ENCODE measurements at places on chromosomes 1 and 21.

- no peak for DNase-seq
These were observed 5.0 kb downstream of the TRIT1 start for GRCh38 chr1:39877980-39878956.

DNA sequence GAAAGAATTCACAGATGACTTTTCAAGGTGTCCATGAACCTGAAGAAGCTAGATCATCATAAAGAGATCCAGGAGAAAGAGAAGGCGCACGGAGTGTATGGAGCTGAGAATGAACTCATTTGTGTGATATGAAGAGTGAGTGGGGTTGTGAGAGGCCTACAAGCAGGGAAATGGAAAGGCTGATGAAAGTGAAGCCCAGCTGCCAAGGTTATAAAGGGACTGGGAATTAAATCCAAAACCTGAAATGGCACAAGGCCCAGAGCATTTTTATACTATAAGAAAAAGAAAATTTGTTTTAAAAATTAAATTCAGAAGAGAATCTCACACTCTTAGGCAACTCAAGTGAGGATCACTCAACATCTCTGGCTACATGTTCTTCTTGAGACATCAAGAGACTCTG lies 43.4 kb downstream of the HSD3B1 start:
- no peak for DNase-seq

DNA sequence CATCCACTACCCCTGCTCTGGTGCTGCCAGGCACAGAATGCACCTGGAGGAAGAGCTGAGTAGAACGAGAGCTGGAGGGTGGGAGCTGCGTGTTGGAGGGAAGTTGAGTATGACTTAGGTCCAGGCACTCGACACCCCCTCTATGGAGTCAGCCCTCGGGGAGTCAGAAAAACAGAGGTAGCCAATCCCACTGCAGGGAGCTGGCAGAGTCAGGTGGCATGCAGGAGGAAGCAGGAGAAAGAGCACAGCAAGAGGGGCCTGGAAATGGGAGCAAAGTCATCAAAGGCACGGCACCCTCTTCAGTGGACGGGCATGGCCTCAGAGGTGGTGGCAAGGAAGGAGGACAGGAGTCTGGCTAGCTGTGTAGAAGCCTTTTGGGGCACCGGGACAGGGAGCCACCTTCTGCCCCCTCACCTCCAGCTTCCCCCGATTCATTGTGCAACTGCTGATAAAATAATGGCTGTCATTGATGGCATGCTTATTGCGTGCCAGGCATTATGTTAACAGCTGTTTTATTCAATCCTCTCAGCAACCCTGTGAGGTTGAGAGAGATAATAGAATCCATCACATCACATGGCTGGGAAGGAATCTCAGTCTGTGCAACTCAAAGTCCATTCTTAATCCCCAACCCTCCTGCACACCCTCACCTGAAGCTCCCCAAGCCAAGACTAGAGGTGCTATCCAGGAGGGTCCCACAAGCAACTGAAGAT lies 42.0 kb downstream of the C1orf198 start:
- no peak for DNase-seq

- no peak for DNase-seq
These were observed 315.6 kb downstream of the NFIA start for GRCh38 chr1:61397935-61398334.

- no peak for DNase-seq
These were observed 322 bp downstream of the TFB2M start for GRCh38 chr1:246565751-246566127.

DNA sequence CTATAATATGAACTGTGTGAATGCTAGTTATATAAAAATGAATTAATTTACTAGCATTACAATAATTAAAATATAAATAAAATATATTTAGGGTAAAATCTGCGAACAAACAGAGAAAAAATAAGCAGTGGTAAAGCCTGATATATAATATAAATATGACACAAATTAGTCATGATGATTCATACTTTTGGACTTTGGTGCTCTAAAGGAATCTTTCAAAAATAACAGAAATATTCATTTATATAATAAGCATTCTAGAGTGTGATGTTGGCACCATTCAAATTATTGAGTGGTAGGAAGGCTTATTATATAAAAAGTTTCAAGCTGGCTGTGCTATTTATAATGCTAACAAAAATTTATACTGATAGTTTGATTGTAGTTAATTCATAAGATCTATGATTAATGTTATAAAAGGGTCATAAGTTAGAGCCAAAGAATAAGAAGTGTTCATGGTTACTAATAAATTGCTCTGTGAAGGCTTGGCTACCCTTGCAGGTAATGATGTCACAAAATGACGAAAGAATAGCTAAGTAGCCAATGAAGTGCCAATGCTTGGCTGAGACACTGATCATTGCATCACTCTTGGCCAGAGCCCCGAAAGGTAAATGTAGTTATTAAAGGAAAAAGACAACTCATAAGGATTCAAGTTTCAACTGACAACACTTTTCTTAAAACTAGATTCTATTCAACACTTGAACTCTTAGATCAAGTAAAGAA lies 108.7 kb downstream of the USH2A start:
- no peak for DNase-seq

GRCh38 chr1:224065455-224065854 lies 48.5 kb upstream of the FBXO28 start:
- no peak for DNase-seq

DNA sequence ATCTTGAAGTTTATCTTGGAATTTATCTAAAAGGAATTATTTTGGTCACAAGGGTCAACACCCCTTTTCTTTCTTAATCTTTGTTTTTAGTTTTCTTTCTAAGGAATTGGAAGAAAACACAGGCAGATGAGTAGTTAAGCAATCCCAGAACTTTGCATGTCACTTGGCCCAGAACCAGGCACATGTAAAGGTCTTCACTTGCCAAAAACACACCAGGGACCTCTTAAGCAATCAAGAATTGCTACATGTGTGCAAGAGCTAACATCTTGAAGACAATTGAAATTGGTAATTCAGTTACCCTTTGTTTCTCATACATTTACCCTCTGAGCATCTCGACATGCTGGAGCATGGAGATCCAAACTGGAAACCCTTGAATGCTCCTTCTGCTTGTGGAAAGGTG lies 114.2 kb downstream of the ZC3H11B start:
- DNase-seq: no peak

DNA sequence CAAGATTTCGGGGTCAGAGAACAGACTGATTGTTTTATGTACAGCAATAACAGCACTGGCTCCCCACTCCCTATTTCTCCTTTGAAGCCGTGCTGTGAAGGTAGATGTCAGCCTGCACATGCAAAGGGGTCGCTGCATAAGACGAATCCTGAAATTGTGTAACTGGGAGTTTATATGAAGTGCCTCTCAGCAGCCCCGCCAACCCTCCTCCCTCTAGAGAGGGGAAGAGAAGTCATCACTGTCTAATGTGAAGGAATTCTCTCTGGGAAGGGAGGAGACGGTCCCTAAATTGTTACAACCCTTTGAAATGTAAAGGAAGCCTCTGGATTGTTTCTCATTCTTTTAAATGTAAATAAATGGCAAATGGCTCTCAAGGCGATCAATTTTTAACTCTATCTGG lies 545.3 kb downstream of the PLA2G4A start:
- DNase-seq: no peak

DNA sequence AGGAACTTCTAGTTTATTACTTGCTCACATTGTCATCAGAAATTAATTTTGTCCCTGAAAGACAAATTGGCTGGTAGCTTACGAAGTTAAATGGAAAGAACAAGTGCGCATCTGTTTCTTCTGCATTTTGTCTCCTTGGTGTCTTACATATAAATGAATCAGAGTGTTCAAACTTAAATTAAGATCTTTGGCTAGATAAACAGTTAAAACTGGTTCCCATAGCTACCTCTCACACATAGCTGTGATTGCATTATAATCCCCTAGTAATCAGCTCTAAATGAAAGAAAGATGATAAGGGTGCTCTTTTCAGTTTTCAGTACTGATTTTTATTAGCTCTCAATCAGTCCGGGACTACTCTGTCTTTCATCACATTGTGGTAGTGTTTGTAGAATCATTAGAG lies 124.2 kb upstream of the LMO4 start:
- no peak for DNase-seq

DNA sequence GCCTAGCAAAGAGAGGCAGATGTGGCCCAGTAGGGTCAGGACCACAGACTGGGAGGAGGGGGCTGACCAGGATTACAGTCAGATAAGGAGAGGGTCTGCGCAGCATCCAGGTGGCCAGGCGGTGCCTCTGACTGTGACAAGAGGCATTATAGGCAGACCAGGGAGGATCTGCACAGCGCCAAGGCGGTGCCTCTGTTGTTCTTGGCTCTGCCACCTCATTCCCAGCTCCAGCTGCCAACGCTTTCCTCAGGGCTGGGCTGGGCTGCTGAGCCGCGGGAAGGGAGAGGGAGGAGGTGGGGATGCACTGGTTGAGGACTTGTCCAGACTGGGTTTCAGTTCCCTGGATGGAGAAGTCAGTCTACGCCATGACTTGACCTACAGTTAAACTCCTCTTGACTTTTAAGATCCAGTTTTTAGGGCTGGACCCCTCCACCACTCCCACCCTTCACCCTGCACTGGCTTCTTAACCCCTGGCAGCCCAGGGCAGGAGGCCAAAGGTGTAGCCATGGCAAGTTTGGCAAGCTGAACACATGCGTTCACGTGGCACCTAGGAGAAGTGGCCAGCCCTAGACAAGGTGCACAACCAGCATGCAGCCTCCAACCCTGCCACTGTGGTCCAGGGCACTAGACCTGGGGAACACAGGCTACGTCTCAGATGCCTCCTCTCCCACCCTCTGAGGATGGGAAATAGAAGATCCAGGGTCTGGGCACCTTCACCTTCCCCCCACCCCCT lies 4.5 kb upstream of the CRABP2 start:
- DNase-seq: no peak

GRCh38 chr1:91803847-91804545 lies 82.0 kb downstream of the TGFBR3 start:
- no peak for DNase-seq

GRCh38 chr1:23354245-23354644 lies 10.2 kb upstream of the HNRNPR start:
- DNase-seq: peak; percentile 16

- no peak for DNase-seq
These were observed 14.5 kb downstream of the GNB1 start for GRCh38 chr1:1876335-1876930.
